Amniotic stem cell (primary cell): ENCODE measurements at places on chromosomes 7 and 10.

- no peak for DNase-seq
Measured at GRCh38 chr10:69957886-69958555, 94.6 kb upstream of the MACROH2A2 start.

- DNase-seq: no peak
Measured at GRCh38 chr7:155959894-155960293, 147.6 kb upstream of the SHH start.

- no peak for DNase-seq
Measured at GRCh38 chr10:86721232-86721631, 35.2 kb upstream of the BMPR1A start.

DNA sequence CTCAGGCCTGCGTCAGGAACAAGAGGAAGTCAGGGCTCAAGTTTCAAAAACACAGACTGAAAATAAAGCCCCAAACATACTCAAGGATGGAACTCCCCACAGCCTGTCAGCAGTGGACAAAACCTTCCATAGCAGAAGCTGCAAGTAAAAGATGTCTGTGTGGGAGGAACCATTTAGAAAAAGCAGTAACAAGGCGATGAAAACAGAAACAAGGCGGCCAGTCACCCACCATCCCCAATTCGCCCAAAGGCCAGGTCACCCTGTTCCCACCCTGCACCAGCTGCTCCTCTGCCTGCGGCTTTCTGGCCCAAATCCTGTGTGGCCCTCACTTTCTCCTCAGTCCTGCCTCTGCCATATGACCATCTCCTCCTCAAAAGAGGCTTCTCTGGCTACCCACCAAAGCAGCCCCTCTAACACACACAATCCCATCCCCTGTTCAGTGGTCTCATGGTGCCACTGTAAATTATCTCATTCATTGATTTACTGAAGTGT, 27.8 kb downstream of the KCNMA1 start:
- DNase-seq: no peak
